ENCODE measurements at places on chromosomes 13 and 19. TPM values are rescaled to one million over a fixed set of nuclear protein-coding genes. Genes with fewer than 3 reads are reported as not detected.

The CEACAM7 gene
- not detected for total RNA-seq

The ZDHHC20 gene
- total RNA-seq, result 40.2 TPM

The ZNF790 gene
- total RNA-seq, result 8.8 TPM

The ADM5 gene
- 4.4 TPM for total RNA-seq

GRCh38 chr19:7869453-7869909, 4.7 kb downstream of the PRR36 start:
- DNase-seq, result peak; percentile 90

DNA sequence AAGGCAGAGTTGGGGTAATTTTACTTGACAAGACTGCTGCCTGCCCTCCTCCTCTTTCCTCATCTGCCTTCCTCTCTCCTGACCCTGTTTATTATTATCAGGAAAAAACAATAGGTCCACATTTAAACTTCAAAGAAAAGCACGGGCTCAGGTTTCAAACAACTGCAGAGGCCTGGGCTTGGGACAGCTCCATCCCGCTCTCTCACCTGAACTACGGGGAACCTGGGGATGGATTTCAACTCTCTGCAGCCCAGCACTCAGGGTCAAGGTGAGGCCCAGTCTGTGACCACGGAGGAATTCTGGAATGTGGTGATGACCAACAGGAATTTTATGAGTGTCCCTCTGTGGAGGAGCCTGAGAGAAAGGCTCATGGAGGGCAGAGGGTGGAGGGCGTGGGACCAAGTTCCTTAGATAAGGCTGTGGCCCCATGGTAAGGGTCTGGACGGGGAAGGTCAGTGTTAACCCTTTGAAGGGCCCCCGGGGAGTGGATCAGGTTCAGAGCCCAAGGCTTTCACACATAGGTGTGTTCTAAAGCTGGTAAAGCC, 220.8 kb upstream of the MAB21L1 start:
- no peak for DNase-seq

DNA sequence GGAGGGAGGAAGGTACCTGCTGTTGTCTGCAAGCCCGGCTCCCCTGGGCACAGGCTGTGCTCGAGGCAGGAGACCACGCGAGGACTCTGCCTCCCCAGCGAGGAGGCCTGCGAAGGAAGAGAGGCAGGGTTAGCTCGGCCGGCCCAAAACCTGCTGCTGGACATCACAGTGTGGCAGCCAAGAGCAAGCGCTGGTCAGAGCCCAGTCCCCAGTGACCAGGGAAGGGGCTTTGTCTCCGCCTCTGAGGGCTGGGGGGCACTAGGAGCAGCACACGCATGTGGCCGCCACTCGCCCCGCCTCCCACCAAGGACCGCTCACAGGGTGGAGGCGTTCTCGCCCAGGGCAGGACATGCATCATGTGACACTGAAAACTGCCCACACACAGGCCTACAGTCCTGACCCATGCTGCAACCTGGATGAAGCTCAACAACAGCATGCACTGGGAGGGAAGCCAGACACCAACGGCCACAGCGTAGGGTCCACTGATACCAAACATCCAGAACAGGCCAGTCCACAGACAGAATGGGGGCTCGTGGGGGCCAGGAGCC, 8.5 kb downstream of the MIER2 start:
- no peak for DNase-seq

GRCh38 chr13:48006396-48006795, 5.3 kb upstream of the SUCLA2 start:
- no peak for DNase-seq

DNA sequence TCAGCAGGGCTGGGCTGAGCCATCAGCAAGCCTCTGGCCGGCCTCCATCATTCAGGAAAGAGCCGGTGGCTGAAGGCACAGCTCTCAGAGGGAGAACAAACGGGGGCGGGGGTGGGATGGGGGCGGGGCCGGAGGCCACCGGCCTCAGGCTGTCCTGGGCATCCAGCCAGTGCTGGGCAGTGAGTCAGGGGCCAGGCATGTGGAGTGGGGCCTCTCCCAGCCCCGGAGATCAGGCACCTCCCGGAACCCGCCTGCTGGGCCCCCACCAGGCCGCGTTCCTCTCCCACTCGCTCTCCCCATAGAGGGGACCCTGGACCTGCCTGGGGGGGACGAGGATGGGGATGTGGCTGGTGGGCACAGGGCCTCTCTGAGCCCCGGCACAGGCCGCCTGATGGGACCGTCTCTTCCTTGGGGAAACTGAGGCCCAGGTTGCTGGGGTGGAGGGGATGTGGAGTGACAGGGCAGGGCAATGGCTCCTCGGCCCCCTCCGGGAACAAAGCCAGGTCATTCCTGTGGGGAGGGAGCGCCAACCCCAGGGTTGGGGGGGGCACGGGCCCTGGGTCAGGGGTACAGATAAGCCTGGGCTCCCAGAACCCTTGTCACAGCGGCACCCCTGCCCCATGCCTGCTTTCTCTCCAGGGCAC, 12.9 kb downstream of the SPC24 start:
- no peak for DNase-seq

- DNase-seq, result no peak
These were observed 8.5 kb downstream of the CSNK1G2 start for GRCh38 chr19:1949304-1950101.

DNA sequence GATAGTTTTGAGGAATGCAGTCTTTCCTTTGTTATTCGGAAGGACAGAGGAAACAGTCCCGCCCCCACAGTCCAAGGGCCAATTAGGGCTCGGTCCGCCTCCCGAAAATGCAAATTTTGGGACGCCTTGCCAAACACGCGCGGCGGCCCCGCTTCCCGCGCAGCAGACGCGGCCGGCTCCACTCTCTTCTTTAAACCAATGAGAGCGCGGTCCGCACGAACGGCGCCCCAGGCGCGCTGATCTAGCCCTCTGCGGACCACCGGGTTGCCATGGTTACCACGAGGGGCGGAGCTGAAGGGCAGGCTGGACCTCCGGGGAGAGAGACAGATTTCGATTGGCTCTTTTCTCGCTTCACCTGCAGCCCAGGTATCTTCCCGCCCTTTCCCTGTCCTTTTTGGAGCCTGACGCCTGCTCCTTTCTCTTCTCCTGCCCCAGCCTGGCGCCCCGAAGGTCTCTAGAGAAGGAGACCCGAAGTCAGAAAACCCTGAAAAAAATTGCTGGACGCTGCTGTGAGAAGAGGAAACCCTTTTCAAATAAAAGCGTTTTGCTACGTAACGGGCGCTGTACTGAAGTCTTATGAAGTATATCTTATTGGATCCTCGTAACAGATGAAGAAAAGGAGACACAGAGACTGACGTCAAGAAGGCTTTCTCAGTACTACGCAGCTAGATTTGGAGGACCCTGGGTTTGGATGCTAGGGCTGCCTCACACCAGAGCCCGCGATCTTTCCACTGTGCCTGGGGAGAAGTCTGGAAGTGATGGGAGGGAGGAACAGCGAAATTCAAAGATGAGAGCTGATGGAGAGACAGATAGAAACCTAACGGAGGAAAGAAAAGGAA, 2.0 kb downstream of the PTH2 start:
- peak; percentile 73 for DNase-seq

GRCh38 chr13:42625611-42626010, 51.7 kb downstream of the TNFSF11 start:
- no peak for DNase-seq

DNA sequence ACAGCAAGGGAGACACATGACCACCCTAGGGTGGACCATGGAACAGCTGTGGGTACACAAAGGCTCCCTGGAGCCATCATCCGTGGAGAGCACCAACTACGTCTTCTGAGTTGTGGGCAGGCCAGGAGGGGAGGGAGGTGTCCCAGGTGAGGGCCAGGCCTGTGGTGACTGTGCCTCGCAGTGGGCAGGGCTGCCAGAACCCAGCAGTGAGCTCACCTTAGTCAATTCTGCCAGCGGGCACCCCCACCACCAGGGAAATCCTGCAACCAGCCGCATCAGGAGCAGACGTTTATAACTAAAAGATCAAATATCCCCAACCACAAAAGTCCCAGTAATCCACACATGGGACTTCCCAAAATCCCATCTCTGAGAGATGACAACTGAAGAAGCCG, 19.6 kb downstream of the ELL start:
- no peak for DNase-seq

DNA sequence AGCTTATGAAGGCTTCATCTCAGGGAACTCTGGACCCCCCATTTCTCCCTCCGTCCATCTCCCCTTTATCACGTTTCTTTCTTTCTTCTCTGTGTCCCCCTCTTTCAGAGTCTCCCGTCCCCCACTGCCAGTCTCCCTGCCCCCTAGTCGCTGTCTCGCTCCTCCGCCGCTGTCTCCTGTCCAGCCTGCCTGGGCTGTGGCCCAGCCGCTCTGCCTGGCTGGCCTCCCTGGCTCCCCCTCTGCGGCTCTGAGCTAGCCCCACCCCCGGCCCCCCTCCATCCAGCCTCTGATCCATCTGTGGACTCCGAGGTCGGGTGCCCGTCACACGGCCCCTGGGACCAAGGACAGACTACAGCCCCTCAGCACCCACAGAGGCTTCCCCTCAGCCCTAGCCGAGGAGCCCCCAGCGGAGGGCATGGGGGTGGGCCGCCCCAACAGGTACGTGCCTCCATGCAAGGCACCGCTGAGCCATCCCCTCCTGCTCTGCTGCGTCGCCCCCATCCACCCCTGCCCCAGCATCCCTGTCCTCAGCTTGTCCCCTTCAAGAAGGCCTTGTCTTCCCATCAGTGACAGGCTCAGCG, 1.1 kb upstream of the KCNJ14 start:
- DNase-seq, result no peak
